ENCODE measurements at places on chromosomes 7 and 10.

DNA sequence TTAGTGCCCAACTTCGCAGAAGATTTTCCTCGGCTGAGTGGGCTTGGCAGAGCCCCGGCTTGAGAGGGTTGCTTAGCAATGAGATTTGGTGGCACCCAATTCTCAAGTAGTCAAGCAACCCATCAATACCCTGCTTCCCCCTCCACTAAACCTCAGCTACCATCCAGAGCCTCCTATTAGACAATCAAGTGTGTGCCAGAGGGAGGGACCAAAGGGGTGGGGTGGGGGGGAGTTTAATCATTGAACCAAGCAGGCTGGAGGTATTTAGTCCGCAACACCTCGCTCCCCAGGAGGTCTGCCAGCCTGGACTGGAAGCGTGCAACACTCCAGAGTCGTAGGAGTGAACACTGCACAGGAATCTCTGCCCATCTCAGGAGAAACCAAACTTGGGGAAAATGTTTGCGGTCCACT is at the start of gene HKDC1:
Gene HKDC1 (plus strand): TSS at position 292 of the 411 bp plus-strand sequence. CDS start 104 bp downstream, at position 396.
- no peak for DNase-seq

- no peak for DNase-seq
Observed at GRCh38 chr10:34918060-34918775, 103.1 kb upstream of the PARD3 start.

DNA sequence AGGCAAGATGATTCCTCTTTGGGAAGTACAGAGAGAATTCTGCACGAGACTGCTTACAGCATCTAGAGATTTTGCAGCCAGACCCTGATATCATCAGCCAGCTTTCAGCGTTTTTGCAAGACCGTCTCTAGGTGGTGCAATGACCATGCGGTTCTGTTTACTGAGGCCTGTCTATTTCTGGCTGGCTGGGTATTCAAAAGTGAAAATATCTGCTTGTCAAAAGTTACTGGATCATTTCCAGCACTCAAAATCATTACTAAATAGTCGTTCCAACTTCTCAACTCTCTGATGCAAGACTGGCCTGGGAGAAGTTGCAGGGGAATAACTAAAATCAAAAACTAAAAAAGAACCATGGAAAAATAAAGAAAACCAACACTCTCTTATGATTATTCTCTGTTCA is 240.1 kb downstream of the ELMO1 start:
- DNase-seq = peak; percentile 3

DNA sequence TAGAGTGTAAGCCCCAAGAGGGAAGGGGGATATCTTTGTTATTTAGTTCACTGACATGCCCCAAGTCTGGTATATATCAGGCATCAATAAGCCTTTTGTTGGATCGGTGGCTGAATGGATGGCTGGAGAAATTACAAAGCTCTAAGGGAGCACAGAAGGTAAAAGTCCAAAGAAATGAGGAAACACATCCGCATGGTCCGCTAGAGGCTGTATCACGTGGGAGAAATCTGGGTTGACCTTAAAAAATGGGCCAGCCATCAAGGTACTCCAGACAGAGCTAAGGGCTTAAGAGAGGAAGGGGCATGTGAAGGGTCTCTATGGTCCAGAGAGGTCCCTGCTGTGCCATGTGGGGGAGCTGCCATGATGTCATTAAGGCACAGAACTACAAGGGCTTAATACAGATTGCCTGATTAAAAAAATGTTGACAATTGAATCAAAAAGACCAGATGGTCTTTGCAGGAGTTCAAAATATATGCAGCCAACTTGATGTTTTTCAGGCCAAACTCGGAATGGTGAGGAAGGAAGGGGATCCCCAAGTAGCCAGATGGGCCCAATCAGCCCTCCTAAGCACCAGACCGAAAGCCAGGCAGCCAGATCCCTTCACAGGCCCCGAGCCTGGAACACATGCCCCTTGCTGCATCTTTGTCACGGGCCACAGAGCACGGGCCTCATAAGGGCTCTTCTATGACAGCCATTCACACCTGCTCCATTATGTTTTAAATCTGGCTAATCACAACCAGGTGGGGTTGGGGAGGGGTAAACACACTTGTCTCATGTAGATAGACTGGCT is 31.9 kb downstream of the SCRN1 start:
- DNase-seq = peak; percentile 7

GRCh38 chr10:130430852-130431704 is 294.9 kb downstream of the GLRX3 start:
- DNase-seq = no peak

DNA sequence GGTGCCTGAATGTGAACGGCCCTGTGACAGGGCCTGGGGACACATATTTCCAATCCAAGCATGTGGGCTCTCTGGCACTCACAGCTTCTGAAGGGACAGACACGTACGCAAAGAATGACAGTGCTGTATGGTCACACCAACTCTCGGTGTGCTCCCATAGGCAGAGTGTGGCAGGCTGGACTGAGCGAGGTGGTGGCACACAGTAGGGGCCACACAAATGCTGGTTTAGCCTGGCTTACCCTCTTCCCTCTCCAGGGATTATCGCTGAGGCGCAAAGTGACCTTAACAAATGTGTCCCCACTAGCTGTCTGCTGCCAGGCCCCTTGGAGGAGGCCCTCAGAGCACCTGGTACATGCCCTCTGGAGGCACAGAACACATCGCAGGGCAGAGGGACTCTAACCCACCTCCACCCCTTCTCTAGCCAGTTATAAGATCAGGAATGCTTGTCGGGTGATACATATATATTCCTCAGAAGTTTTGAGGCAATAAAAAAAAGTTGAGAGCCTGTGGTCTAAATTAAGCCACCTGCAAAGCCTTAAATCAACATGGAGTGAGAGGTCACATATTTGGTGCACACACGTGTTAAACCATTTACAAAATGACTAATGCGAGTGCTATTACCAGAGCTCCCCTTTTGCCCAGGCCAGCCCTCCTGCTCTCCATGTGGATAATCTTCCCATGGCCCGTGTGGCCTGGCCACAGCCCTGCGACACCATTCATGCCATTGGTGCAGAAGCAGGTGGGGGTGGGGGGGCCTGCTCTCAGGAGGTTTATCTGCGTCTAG is 262.8 kb upstream of the GRB10 start:
- no peak for DNase-seq

Data from NCI-H1436 (cell line).